Activated effector memory CD4-positive, alpha-beta T cell treated with Interleukin-2 at 50 U/mL for 16 hours (primary cell): ENCODE measurements at places on chromosomes 4 and X.

- no peak for DNase-seq
Observed at GRCh38 chr4:129900430-129900953, 804.5 kb downstream of the C4orf33 start.

DNA sequence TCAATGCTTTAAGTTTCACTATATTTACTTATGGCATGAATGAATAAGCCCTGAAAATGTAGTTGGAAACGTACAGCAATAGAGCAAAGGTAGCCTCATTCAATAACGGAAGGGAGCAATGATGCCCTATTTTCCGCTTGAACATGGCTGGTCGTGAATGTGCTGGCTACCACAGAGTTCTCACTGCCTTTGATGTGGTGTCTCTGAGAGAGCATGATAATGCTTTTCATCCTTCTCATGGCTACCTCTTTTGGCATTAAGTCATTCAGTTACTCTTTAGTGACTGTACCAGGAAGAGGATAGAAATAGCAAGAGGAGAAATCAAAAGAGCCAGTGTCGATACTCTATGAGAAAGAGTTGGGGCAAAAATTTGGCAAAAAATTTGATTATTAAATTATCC is 308.0 kb downstream of the PPP3CA start:
- DNase-seq: peak; percentile 33

DNA sequence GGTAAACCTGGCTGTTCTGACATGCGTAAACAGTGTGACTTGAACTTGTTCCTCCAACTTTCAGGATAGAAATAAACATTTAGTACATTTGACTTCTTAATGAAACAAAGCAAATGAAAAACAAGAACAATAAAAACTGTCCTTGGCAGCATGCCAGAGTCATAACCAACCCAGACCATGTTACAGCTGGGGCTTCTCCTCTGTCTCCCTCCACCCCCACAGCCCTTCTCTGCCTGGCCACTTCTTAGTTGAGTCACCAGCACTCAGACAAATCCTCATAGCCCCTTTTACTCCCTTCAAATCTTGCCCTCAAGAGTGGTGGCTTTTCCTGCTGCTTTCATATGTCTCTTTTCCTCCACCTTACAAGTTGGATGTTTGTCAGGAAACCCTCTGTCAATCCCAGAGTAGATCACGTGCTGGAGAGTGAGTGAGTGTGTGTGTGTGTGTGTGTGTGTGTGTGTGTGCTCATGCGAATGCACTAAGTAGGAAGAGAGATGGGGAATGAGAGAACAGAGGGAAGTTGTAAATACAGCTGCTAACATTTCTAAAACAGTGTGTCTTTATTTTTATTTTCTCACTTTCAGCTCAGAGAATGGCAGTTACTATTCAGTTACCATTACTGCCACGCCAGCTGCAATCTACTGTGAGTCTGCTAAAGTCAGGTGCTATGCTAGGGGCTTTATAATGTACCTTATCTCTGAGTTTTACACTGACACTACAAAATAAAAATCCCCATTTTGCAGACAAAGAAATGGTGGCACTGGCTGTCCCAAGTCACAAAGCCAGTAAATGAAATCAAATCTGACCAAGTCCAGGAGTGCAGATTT is 15.0 kb downstream of the SCARB2 start:
- DNase-seq: no peak

GRCh38 chr4:18937746-18938145 is 916.2 kb upstream of the LCORL start:
- DNase-seq: no peak

- DNase-seq: no peak
Observed at GRCh38 chr4:98794565-98795205, 134.2 kb downstream of the EIF4E start.

GRCh38 chr4:76654791-76655190 is 219.8 kb downstream of the SHROOM3 start:
- DNase-seq: no peak

DNA sequence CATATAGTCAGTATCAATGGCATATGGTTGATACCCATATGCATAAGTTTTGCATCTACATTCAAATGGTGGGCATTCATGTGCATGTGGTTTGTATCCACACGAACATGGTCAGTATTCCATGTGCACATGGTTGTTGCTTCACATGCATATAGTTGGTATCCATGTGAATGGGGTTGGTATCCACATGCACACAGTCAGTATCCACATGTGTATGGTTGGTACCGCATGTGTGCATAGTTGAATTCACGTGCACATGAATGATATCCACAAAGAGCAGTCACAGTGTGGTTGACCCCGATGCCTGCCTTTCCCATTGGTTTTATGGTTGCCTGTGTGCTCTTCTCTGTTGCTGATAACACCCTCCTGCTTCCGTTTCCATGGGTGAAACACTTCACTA is 427.9 kb downstream of the STIM2 start:
- DNase-seq: no peak

DNA sequence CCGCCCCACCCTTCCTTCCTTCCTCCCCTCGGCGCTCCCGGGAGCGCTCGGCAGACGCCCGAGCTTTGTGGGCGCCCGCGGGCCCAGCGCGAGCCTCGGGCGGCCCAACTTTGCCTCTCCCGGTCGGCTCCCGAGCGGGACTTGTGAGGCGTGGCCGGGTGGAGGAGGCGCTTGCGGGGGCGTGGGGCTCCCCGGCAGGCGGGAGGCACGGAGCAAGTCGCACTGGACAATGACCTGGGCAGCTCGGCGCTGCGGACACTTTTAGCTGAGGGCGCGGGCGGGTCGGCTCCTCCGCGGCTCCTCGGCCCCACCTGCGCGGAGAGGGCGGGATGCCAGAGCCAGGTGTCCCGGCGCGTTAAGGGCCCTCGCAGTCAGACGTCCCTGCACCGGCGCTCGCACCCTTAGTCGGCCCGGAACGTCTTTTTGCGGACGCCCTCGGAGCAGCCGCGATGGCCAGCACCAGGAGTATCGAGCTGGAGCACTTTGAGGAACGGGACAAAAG is 385 bp downstream of the DCLK2 start:
- DNase-seq: no peak

- no peak for DNase-seq
Observed at GRCh38 chr4:46856333-46856732, 52.7 kb downstream of the COX7B2 start.

- DNase-seq: no peak
Observed at GRCh38 chr4:2503809-2504208, 32.6 kb upstream of the FAM193A start.

- no peak for DNase-seq
Observed at GRCh38 chr4:79198951-79199587, 126.8 kb downstream of the NAA11 start.

DNA sequence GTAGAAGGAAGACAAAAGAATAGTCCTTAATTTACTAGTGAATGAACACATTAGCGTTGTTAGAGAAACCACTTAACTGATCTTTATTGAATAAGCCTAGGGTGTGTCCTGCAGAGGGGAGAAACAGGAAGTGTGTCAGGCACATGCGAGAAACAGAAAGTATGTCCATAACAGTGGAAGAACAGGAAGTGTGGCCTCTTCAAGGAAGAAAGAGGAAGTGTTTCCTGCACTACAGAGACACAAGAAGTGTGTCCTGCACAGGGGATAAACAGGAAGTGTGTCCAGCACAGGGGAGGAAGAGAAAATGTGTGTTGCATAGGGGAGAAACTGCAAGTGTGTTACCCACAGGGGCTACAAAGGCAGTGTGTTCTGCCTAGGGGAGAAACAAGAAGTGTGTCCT is 539.6 kb upstream of the PRKX start:
- no peak for DNase-seq

DNA sequence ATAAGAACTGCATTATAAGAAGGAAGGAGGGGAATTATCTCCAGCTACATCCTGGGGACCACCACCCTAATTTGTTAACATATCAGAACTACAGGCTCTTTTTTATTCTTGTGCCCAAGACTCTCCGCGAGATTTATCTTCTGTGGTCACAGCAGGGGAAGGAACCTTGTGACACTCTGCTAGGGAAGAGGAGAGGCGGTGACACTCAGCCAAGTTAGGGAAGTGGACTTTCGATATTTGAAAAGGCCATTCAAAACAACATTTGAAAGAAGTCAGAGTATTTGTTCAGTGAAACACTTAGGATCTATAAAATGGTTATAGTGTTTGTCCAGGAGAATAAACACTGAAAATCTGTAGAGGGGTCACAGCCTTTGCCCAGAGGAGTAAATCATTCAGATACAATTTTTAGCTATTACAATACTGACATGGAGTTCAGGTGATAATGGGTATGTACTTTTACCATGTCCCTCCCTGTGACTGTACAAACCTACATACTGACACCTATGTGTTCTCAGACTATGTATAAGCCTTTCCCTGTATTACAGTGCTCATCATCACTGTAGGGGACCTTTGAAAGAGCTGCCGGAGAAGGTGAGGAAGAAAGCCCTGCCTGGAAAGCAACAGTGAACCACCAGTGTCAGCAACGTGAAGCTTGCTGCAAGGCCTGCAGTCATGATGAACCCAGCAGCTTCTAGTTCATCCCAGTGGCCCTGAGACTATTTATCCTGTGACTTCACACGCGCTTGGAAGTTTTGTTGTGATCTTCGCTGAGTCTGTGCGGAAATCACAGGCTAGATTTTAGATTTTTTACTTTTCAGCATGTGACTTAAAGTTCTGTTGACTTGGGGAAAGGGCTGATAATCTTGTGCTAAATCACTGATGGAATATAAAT is 8.5 kb upstream of the PTTG2 start:
- DNase-seq: no peak

- no peak for DNase-seq
Observed at GRCh38 chr4:77880784-77881183, 18.2 kb downstream of the MRPL1 start.

GRCh38 chr4:100100985-100101384 is 89.3 kb downstream of the DDIT4L start:
- DNase-seq: no peak

GRCh38 chr4:171538601-171539100 is 274.6 kb upstream of the GALNTL6 start:
- DNase-seq: no peak
